ACHN (cell line): ENCODE measurements at places on chromosomes 6 and 20.

DNA sequence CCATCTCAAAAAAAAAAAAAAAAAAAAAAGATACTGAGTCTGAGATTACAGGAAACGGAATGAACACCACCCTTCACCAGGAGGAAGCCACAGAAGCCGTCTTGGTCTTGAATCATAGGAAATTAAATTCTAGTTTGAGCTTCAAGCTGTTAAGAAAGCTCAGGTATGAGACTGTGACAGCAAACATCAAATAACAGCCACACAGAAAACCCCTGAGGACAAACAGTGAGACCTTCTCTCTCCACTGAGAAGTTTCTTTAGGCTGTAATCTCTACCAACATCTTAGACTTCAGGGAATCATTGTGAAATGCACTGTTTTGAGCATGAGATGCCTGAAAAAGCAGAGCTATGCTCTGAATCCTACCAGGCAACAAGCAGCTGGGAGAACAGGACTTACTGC lies 30.8 kb downstream of the PDE10A start:
- DNase-seq: no peak

DNA sequence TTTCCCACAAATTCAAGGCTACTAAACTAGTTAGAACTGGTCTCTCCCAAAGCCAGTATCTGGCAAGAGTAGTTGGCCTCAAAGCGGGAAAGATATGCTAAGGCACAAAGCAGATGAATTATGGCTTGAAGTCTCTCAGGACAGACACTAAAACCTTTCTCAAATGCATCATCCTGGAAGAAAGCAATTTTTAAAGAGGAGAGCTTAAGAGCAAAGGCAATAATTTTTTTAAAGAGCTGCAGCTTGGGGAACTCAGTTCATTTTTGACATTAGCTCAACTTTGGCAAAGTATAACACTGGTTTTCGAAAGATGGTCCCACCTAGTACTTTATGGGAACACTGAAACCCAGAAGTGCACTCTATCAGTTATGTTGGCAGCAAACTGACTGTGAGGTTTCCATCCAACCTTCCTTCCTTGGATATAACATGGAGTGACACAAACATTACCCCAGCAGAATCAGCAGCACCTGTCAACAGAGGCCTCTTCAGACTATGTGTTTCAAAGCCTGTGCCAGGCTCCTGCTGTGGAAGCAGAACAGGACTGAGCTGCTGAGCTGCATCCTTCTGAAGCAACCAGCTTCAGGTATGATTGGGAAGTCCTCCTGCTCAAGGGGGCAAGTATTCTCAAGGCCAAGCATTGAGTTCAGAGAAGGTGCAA lies 852.3 kb upstream of the HS3ST5 start:
- no peak for DNase-seq

DNA sequence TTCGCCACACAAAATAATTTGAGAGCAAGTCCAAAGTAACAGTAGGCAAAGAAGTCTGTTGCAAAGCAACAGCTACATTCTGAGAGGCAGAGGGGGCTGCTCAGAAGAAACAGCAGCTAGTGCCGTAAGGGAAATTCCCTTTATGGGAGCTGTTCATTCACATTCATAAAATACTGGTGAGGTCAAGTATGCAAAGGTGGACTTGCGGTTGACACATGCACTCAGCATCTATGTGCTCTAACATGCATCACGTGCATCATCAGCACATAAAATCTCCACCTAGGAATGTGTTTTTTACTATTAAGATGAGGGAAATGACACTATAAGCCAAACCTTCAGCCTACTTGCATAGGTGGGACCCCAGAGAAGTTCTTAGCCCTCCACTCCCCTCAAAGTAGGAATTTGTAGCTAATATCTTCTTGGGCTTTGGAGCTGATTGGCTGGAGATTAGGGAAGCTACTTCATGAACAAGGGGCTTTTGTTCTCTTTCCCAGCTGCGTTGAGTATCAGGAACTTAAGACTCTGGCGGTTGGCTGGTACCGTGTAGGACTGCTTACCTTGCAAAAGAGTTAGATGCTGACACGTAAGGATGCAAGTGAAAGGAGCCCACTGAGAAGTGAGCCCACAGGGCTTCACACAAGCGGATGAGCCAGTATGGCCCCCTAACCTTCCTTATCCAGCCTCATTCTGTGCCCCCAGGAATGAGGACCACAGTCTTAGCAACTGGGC lies 12.4 kb downstream of the CST3 start:
- no peak for DNase-seq

- DNase-seq: no peak
These were observed 201.0 kb upstream of the STXBP5 start for GRCh38 chr6:147003186-147003585.

GRCh38 chr6:137921823-137922222 lies 54.8 kb downstream of the TNFAIP3 start:
- no peak for DNase-seq

DNA sequence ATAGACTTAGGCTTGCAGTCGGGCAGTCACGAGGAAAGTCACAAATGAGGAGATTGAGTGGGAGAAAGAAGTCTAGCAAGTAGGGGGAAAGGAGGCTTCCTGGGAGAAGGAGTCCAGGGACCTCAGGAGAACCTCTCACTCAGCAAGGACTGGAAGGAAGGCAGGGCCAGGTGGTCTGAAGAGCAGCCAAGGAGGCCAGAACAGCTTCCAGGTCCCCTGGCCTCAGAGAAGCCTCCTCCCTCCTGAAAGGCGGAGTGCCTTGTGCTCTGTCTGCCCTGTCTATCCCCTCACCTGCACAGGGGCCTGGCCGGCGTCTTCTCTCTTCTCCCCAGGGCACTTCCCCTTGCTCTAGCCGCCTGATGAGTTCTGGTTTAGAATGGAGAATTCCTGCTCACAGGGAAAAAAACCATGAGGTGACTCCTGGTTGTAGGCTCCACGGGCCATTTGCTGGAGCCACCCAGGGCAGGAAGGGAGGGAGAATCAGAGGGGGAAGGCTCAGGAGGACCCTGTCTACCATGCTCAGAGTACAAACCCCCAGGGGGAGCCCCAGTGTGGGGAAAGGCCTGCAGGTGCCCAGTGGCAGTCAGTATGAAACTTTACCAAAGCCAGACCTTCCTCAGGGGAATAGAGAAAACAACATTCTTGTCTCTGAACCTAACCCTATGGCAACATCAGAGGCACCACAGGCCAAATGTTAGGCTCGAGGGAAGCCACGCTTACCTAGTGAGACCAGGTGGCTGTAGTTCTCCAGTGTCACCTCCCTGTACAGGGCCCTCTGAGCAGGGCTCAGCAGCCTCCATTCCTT lies 11.2 kb downstream of the ZNF337 start:
- no peak for DNase-seq

DNA sequence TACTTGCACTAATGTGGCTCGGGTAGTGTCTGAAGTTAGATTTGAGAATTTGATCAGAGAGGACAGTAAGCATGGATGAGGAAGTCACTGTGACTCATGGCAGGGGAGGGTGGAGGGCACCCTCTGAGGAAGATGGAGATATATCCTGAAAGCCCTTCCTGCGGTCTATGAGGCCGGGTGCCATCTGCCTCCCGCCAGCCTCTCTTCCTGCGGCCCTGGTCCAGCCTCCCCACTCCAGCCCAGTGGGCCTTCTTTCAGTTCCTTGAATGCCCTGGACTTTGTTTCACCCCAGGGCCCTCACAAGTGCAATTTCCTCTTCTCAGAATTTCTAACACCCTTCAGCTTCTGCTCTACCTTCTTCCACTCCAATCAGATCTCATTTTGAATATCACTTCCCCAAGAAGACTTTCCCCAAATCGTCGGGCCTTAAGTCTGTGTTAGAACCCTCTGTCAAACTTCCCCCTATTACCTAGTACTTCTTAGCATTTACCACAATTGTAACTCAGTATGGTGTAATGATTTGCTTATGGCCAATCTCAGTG lies 20.2 kb upstream of the TNFAIP3 start:
- no peak for DNase-seq

- DNase-seq: no peak
These were observed 61.4 kb downstream of the WDR27 start for GRCh38 chr6:169640351-169640852.

GRCh38 chr6:53048431-53049195 lies 16.6 kb upstream of the FBXO9 start:
- DNase-seq: peak; percentile 20

DNA sequence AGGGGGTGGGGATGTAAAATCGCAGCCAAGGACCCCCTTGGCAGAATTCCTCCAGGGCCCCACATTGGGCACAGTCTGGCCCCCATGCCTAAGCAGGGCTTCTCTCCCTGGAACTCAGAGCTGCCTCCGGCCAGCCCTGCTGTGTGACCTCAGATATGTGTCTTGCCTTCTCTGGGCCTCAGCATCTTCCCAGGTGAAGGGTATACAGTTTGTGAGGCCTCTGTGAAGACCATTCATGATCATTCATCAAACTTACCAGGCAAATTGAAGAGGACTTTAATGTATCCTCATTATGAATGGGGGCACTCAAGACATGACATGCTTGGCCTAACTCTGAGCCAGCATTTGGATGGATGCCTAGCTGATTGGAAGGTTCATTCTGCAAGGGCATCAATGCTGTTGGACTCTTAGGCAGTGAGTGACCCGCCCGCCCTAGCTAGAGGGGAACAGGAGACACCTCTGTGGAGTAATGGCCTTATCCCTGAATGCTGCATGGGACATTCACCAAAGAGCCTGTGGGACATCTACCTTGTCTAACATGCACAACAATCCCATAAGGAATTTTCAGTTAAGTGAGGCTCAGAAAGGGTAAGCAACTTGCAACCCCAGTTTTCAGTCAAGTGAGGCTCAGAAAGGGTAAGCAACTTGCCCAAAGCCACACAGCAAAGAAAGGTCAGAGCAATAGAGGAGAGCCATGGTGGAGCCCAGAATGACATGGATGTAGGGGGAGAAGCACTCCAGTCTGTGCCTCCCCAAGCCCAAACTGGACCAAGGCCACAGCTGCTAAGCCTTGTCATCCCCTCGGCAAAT lies 535 bp downstream of the CCN5 start:
- no peak for DNase-seq

- no peak for DNase-seq
These were observed 263.7 kb downstream of the SMOC2 start for GRCh38 chr6:168704678-168705077.

GRCh38 chr20:58017231-58017969 lies 211.1 kb downstream of the ANKRD60 start:
- peak; percentile 36 for DNase-seq

DNA sequence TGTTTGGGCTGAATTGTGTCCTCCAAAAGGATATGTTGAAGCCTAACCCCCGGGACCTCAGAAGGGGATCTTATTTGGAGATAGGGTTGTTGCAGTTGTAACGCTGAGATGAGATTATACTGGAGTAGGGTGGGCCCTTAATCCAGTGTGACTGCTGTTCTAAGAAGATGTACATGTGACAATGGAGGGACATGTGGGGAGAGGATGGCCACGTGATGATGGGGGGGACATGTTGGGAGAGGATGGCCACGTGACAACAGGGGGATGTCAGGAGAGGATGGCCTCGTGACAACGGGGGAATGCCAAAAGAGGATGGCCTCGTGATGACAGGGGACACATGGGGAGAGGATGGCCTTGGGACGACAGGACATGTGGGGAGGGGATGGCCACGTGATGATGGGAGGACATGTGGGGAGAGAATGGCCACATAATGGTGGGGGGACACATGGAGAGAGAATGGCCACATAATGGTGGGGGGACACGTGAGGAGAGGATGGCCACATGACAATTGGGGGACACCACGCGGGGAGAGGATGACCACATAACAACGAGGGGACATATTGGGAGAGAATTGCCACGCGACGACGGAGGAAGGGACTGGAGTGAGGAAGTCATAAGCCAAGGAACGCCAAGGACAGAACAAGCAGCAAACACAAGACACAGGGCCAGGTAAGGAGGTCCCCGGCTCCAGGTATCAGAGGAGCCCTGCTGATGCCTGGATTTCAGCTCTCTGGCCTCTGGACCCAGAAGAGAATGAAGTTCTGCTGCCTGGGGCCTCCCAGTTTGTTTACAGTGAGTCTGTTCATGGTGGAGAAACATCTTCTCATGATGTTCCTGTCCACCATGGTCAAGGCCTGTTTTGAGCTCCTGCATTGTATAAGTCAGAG lies 29.2 kb downstream of the SYNJ2 start:
- no peak for DNase-seq

GRCh38 chr20:52230409-52230808 lies 38.8 kb upstream of the ZFP64 start:
- DNase-seq: no peak

- no peak for DNase-seq
These were observed 122.2 kb upstream of the MARCKS start for GRCh38 chr6:113734982-113735381.

DNA sequence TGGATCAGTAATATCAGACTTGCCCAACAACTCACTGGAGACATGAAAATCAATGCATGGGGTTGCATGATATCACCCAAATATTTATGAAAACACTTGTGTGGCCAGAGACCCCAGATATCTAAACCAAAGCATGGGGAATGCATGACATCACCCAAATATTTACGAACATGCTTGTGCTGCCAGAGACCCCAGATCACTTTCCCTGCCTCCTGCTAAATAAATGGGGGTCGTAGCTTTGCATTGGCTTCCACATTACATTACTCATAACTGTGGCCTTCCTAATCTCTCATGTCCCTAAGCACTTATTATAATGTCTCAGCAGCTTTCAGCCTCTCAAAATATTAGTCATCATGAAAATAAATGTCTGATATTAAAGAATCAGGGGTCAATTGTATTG lies 838.0 kb upstream of the DEFB115 start:
- DNase-seq: no peak

DNA sequence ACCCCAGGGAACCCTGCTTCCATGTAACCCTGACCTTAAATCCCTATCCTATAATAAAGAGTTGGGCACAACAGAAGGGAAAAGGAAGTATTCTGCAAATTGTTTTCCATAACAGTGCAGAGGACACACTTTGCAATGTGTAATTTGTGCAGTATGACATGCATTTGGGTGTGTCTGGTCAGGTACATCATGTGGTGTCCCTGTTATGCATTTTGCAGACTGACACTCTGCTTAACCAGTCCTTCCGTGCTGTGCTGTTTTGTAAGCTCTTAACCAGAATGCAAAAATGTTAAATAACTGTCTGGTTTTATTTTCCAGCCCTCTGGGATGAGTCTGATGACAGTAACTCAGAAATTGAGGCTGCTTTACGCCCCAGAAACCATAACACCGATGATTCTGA lies 57.0 kb upstream of the XRN2 start:
- no peak for DNase-seq
